ENCODE measurements at places on chromosomes 12 and 14.

DNA sequence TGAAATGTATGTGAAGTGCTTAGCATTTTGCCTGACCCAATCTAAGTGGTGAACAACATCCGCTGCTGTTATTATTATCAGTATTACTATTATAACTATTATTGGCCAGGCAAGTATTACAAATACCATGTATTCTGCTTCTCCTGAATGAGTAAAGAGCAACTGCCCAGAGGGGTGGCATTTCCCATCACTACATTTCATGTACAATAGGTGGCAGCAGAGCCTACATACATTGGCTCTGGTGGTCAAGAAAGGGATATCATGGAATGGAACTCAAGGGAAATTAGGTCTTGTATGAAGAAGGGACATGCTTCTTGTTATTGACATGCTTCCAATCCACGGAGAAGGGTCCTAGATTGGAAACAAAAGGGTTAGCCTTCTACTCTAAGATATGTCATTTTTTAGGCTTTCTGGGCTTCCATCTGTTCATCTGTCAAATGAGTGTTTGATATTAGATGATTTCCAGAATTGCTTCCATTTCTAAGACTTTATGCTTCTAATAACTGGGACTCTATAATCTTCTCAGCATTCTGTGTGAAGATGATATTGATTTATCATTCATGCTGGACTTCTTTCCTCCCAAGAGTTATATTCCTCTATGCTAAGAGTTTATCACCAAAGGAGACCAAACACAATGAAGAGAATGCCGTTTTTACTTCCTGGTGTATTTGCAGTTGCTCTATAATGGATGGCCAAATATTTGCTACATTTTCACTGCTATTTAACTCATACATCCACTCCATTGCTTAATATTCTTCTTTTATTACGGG lies 239.1 kb downstream of the SSPN start:
- peaks cover 21% of the 10 kb centered on the region for H3K36me3 ChIP-seq
- H3K4me3 ChIP-seq = no peak overlapping the region
- peak overlapping the region; percentile 60 for H3K27ac ChIP-seq

DNA sequence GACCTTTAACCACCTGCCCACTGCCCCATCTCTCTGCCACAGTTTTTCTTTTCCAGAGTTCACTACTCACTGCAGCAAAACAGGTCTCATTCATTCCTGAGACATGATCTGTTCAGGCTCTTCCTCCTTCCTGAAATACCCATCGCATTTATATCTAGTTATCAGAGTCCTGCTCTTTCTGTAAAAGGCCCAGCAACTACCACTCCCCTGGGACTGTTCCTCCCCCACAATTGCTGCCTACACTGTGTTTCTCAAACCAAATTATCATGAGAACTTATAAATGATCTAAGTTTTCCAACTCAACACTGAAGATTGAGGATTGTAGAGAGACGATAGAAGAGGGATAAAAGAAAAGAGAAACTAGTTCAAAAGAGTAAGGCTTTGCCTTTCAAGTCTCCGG lies 40.8 kb upstream of the EPS8 start:
- H3K36me3 ChIP-seq = no peaks in the 10 kb centered on the region
- no peak overlapping the region for H3K27ac ChIP-seq
- no peak overlapping the region for H3K4me3 ChIP-seq
- H3K27me3 ChIP-seq = no peaks in the 10 kb centered on the region
- no peaks in the 10 kb centered on the region for H3K4me1 ChIP-seq
- no peak for ATAC-seq

GRCh38 chr14:91893669-91894068 lies 26.3 kb upstream of the TC2N start:
- no peak overlapping the region for H3K27ac ChIP-seq
- no peaks in the 10 kb centered on the region for H3K36me3 ChIP-seq
- no peaks in the 10 kb centered on the region for H3K27me3 ChIP-seq

DNA sequence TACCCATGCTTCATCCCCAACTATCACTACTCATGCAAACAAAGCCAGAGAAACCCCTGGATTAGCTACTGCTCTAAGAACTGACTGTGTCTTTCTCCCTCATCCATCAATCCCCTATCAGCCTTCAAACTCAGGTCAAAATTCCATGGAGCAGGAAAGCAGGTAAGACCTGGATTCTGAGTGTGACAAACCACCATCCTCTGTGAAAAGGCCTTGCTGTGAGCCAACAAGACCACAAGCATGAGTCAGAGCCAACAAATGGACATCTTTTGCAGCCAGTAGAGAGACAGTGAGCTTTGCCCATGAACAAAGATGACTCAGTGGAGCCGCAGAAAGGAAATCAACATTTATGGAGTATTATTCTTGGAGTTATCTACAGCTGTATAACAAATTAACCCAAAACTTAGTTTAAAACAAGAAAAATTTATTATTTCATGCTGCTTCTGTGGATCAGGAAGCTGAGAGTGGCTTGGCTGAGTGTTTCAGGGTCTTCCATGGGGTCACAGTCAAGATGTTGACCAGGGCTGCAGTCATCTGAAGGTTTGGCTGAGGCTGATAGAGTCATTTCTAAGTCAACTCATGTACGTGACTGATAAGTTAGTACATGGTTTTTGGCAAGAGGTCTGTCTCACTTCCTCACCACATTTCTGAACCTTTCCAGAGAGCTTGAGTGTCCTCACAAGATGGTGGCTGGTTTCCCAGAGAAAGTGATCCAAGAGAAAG lies 61.1 kb downstream of the PITPNM2 start:
- H3K27ac ChIP-seq = peak overlapping the region; percentile 87
- H3K4me1 ChIP-seq = peaks cover 61% of the 10 kb centered on the region
- ATAC-seq = peak; percentile 42
- H3K27me3 ChIP-seq = no peaks in the 10 kb centered on the region

- no peaks in the 10 kb centered on the region for H3K36me3 ChIP-seq
- peaks cover 5% of the 10 kb centered on the region for H3K4me1 ChIP-seq
- H3K27ac ChIP-seq = no peak overlapping the region
- ATAC-seq = no peak
Observed at GRCh38 chr12:69688021-69688420, 11.1 kb downstream of the BEST3 start.

- H3K4me3 ChIP-seq = peak overlapping the region; percentile 75
- no peaks in the 10 kb centered on the region for H3K27me3 ChIP-seq
- peak overlapping the region; percentile 90 for H3K27ac ChIP-seq
- peaks cover 16% of the 10 kb centered on the region for H3K4me1 ChIP-seq
Observed at GRCh38 chr12:57063991-57064685, 14.2 kb upstream of the MYO1A start.

GRCh38 chr12:122850695-122851350 lies 15.6 kb downstream of the HIP1R start:
- H3K27me3 ChIP-seq = no peaks in the 10 kb centered on the region
- peaks cover 43% of the 10 kb centered on the region for H3K36me3 ChIP-seq
- no peak overlapping the region for H3K27ac ChIP-seq
- no peak for ATAC-seq

GRCh38 chr14:24098927-24099813 lies 5.1 kb downstream of the PCK2 start:
- H3K27ac ChIP-seq = no peak overlapping the region
- H3K4me3 ChIP-seq = no peak overlapping the region
- peaks cover 21% of the 10 kb centered on the region for H3K4me1 ChIP-seq
- H3K36me3 ChIP-seq = peaks cover 30% of the 10 kb centered on the region

GRCh38 chr12:25615119-25615518 lies 62.0 kb upstream of the LMNTD1 start:
- H3K27ac ChIP-seq = no peak overlapping the region
- peaks cover 12% of the 10 kb centered on the region for H3K27me3 ChIP-seq
- ATAC-seq = no peak
- no peaks in the 10 kb centered on the region for H3K36me3 ChIP-seq

DNA sequence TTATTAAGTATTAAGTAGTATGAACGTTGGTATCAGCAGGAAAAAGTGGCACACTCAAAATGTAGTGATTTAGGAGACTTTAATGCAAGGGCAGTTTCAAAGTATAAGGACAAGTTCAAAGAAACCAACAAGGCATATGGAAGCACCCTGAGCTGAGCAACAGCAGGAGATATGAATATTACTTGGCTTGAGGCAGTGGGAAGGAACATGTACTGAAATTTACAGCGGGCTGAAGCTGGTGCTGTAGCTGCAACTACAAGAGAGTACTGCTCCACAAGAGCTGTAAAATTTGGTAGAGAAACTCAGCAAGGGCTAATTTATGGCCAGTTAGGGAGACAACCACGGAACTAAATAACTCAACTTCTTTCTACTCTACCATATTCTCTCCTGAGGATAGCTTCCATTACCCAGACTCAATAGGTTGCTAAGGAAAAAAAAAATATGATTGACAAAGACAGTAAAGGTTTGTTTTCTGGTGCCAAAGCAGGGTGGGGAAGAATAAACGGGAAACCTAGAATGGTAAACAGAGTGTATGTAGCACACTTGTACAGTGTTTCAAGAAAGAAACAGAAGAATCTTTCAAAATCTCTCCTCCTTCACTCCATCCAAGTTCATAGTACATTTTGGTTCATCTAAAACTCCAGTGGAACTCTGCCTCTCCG lies 487.8 kb upstream of the MGAT4C start:
- no peaks in the 10 kb centered on the region for H3K4me1 ChIP-seq
- H3K4me3 ChIP-seq = no peak overlapping the region
- no peak overlapping the region for H3K27ac ChIP-seq
- no peaks in the 10 kb centered on the region for H3K27me3 ChIP-seq
- ATAC-seq = no peak

DNA sequence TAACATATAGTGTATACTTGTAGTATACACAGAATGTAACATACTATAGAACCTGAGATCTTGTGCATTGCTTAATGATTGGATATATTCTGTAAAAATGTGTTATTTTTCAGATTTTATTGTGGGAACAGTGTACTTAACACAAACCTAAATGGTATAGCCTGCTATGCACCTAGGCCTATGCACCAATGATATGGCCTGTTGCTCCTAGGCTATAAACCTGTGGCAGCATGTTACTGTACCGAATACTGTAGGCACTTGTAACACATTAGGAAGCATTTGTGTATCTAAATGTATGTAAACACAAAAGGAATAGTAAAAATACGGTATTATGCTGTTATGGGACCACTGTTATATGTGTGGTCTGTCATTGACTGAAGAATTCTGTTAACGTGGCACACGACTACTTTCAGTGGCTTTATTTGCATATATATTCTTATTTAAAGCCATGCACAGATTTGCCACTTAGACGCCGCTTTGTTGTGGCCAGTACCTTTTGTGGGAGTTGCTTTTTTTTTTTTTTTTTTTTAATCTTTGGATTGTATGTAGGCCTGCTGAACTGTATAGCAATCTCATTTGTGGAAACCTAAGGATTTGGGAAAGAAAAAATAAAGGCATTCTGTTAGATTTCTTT lies 7.4 kb downstream of the PAPOLA start:
- ATAC-seq = no peak
- peaks cover 15% of the 10 kb centered on the region for H3K36me3 ChIP-seq
- H3K27me3 ChIP-seq = no peaks in the 10 kb centered on the region
- H3K4me3 ChIP-seq = no peak overlapping the region

- H3K27ac ChIP-seq = no peak overlapping the region
- H3K4me1 ChIP-seq = no peaks in the 10 kb centered on the region
- no peaks in the 10 kb centered on the region for H3K36me3 ChIP-seq
- peaks cover 35% of the 10 kb centered on the region for H3K27me3 ChIP-seq
Observed at GRCh38 chr12:106766393-106766826, 8.1 kb upstream of the RIC8B start.

DNA sequence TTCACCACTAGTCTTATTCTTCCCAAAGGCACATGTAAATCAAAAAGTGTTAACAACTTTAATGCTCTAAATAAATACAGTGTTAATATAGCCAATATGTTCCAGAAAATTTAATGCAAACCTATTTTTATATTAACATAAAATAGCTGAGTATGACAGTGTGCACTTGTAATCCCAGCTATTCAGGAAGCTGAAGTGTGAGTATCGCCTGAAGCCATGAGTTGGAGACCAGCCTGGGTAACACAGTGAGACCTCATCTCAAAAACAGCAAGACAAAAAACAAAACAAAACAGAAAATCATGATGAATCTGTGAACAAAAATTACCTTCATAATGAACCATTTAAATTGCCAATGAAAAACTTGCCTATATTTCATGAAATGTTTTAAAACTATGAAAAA lies 798.9 kb downstream of the SLC6A15 start:
- no peaks in the 10 kb centered on the region for H3K4me1 ChIP-seq
- no peaks in the 10 kb centered on the region for H3K36me3 ChIP-seq
- H3K4me3 ChIP-seq = no peak overlapping the region
- no peak for ATAC-seq
- H3K27ac ChIP-seq = no peak overlapping the region
- no peaks in the 10 kb centered on the region for H3K27me3 ChIP-seq

DNA sequence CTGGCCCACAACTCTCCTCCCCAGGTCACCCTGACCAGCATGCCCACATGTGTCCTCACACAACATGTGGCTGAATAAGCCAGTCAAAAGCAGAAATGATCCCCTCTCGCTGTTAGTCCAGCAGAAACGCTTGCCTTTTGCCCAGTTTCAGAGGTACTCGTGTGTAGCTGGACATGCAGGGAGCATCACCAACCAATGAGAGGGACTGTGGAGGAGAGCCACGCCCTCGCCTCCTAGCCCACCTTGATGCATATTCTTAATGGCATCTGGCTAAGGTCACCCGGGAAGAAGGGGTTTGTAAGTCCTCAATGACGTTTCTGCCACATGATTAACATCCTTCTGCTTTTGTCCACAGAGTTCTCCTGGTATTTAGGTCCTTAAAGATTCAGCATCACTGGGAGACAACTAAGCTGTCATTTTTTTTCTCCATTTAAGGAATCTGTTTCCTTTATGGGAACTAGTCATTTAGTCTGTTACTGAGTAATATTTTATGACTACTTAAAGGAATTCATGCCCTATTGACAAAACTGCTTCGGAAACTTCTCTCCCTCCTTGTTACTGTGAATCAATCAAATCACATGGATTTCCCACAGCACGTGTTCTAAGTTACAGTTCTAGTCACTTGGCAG lies 134.0 kb downstream of the GCH1 start:
- no peaks in the 10 kb centered on the region for H3K27me3 ChIP-seq
- H3K4me3 ChIP-seq = no peak overlapping the region
- no peak overlapping the region for H3K27ac ChIP-seq
- no peak for ATAC-seq
- peaks cover 15% of the 10 kb centered on the region for H3K4me1 ChIP-seq
- peaks cover 25% of the 10 kb centered on the region for H3K36me3 ChIP-seq

- ATAC-seq = no peak
- H3K36me3 ChIP-seq = no peaks in the 10 kb centered on the region
- H3K4me1 ChIP-seq = no peaks in the 10 kb centered on the region
- H3K27me3 ChIP-seq = no peaks in the 10 kb centered on the region
- no peak overlapping the region for H3K27ac ChIP-seq
Observed at GRCh38 chr14:83044001-83044400, 1510.3 kb upstream of the SEL1L start.

- no peaks in the 10 kb centered on the region for H3K27me3 ChIP-seq
- ATAC-seq = no peak
Observed at GRCh38 chr12:20345866-20346265, 22.5 kb upstream of the PDE3A start.

DNA sequence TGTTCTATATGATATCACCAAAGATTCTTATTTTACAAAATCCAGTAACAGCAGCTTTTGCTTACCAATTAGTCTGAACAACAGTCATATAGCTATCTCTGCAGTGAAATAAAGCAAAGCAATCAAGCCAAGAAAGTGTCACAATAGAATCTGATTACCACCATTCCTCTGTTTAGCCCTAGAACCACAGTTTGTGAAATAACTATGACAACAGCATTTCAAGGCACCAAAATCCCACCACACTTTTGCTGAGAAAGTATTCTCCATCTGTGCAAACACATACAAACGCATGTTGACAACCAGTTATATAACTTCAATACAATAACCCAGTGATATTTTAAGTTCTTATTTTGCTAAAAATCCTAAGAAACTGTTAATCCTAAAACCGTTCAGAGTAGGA lies 7.4 kb downstream of the PPP1R13B start:
- no peaks in the 10 kb centered on the region for H3K27me3 ChIP-seq
- no peak overlapping the region for H3K27ac ChIP-seq
- peaks cover 10% of the 10 kb centered on the region for H3K36me3 ChIP-seq
- no peak overlapping the region for H3K4me3 ChIP-seq
- H3K4me1 ChIP-seq = peaks cover 11% of the 10 kb centered on the region
